HFFc6 (cell line): ENCODE measurements at places on chromosomes 5 and 9. TPM values are rescaled to one million over a fixed set of nuclear protein-coding genes. Genes with fewer than 3 reads are reported as not detected.

GRCh38 chr9:114737118-114737517 is 55.1 kb upstream of the TEX48 start:
- DNase-seq = no peak

- DNase-seq = no peak
Observed at GRCh38 chr5:89827359-89827758, 582.2 kb downstream of the CETN3 start.

GRCh38 chr9:4596165-4596922 is 65.8 kb upstream of the PLPP6 start:
- no peak for DNase-seq

- no peak for DNase-seq
Observed at GRCh38 chr9:29150606-29151005, 1577.3 kb upstream of the C9orf72 start.

DNA sequence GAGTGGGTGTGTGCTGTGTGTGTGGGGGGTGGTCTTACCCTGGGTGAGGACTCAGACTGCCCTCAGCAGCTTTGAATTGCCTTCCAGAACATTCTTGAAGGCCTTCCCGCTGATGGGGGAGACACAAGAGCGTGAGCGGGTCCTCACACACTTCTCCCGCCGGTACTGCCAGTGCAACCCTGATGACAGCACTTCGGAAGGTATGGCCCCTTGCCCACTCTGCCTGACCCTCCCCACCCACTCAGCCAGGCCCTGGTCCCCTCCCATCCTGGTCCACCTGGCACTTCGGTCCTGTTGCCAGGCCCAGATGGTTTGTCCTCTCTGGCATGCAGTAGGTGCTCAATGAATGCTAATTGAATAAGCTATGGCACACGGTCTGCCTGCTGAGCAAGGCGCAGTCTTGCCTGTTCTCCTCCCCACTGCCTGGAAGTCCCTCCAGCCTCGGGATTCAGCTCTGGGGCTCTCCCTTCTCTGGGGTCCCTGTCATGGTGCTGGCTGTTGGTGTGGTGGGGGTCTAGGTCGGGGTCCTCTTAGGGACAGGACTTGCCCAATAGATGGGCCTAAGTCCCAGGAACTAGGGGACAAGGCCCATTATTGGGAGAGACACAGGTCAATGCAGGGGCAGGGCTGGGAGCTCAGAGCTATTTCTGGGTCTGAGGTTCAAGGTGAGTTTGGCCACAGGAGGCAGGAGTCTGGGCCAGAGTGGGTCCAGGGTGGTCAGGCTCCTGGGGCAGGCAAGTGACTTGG is 26.4 kb downstream of the PSD2 start:
- no peak for DNase-seq

DNA sequence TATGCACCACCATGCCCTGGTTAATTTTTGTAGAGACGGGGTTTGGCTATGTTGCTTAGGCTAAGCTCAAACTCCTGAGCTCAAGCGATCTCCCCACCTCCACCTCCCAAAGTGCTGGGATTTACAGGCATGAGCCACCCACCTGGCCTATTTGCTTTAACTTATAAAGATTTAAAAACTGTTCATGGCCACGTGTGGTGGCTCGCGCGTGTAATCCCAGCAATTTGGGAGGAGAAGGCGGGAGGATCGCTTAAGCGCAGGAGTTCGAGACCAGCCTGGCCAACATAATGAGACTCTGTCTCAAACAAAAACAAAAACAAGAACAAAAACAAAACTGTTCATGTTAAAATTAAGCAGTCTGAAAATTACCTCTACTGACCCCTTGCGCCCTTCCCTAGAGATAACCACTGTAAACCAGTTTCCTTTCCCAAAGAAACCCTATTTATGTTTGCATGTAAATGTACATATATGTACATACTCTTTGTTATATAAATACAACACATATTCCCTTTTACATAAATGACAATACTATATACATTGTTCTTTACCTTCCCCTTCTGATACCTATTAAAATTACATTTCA is 1.5 kb downstream of the AK6 start:
- no peak for DNase-seq

DNA sequence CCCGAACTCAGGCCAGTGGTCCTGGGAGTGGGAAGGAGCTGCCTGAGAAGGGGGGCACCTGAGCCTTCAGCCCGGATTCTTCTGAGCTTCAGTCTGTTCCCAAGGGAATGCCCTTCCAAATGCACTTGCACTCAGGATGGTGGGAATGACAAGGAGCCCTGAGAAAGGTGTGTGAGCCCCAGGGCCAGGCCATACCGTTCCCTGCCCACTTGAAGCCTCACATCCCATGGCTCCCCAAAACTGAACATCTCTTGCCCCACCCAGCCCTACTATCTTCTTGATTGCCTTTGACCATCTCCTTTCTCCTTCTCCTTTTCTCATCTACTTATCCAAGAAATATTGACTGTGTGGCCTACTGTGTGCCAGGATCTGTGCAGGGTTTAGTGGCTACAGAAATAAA is 84.4 kb upstream of the HSPA9 start:
- no peak for DNase-seq

DNA sequence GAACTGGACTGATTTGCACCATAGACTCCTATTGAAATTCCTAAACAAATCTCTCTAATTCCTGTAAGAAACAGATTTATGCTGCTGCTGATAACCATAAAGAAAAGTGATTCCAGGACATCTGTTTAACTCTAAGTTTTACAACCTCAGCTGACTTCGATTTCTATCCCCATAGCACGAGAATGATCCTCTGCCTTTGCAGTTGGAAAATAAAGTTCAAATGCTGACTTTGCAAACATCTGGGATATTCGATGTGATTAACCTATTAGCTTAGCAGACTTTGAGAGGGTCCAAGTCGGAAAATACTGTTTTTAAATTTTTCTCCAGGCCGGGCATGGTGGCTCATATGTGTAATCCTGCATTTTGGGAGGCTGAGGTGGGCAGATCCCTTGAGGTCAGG is 247.3 kb downstream of the PSAT1 start:
- DNase-seq = no peak

DNA sequence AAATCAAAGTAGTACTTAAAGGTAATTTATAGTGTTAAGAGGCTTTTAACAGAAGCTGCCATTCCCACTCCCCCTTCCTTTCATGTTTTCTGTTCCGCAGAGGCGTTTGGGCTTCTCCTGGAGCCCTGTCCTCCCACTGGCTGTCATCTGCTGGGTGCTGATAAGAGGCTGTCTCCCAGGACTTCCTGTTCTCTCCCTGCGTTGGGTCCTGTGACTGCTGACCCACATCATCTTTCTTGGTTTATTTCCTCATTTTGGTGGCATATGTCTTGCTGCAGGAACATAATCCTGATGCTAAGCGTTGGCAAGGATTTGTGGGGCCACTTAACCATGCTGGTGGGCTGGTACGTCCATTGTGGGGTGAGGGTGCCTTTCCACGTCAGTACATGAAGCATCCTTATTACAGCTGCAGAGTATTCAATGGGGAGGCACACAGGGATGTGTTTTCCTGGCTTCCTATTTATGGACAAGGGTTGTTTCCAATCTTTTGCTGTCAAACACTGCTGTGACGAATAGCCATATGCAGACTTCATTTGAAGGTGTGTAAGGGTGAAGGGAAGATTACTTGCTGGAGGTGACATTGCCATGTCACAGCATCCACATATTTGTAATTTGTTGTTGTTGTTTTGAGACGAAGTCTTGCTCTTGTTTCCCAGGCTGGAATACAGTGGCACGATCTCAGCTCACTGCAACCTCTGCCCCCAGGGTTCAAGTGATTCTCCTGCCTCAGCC is 22.3 kb upstream of the RNF130 start:
- DNase-seq = no peak

- DNase-seq = no peak
Observed at GRCh38 chr5:27009540-27009915, 28.9 kb downstream of the CDH9 start.

DNA sequence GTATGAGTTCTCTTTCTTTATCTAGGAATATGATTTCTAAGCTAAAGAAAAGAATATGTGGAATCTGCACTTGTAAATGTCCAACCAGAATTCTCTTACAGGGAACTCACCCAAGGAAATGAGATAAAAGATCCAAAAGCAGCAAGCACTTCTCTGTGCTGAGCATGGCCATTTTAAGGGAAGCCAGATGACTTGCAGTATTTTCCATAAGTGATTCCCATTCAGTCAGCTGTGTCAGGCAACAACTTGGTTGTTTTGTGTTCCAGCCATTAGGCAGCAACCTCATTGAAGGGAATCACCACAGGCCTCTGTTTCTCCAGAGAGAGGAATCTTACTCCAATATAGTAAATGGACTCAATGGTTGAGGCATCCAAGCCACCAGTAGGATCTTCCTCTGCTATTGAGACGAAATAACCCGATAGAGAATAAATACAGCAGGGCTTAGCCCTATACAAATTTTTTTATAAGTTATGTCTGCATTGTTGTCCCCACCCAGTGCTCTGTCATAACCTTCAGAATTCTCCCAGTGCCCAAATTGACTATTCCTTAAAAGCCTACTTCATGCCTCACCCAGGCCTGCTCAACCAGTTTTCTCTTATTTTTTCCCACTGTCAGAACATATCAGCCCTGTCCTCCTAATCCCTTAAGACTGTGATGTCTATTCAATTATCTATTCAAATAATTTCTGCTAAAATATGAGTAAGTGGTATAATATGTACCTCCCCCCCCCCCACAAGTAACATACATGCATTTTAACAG is 236.6 kb downstream of the PJA2 start:
- no peak for DNase-seq

DNA sequence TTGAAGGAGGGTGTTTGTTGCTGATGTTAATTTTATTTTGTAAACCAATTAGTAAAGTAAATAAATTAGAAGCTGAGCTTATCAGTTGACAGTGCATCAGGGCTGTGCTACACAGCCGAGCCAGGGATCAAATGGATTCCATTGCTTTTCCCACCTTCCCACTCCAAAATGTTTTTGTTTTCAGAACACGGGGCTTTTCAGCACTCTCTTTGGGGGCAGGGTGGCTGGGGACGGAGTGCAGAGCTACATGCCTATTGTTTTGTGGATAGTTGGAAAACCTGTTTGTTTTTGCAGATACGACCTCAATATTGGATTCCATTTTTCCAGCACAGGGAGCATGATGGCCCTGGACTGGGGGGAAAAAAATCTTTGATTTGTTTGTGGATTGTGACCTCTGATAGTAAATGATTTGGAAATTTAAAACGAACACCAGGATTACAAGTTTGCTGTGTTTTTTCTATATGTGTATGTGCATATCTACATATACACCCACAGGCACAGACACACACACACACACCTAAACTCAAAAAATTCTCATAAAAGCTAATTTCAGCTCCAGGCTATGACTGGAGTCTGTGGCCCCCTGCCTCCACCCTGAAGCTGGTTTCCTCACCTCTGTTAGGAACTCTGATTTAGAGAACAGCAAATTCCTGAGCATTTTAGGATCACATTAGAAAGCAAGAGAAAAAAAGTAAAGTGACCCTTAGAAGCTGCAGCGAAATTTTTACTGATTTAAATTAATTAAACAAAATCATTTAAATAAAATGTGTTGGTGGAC is 371.7 kb upstream of the IRX2 start:
- DNase-seq = no peak

DNA sequence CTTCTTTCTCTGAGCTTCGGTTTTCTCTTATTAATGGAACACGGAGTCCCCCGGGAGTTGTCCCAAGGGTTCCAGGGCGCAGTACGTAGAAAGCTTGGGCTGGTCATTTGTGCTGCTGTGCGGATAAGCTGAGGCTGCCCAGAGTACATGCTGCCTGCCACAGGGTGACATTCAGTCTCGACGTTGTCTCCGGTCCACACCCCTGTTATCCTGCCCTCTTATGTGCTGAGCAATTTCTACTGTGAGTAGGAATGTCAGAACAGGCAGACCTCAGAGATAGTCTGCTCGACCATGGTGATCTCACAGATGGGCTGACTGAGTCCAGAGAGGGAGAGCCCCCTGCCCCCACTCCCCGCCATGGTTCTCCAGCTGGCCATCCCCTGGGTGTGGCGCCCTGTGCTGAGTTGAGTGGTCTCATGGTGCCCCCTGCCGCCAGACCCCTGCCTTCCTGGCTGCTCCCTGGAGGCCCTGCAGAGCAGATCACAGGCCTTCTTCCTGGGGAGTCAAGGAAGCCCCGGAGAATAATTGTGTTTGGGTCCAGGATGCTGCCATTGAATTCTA is 124.0 kb downstream of the RGS3 start:
- no peak for DNase-seq

DNA sequence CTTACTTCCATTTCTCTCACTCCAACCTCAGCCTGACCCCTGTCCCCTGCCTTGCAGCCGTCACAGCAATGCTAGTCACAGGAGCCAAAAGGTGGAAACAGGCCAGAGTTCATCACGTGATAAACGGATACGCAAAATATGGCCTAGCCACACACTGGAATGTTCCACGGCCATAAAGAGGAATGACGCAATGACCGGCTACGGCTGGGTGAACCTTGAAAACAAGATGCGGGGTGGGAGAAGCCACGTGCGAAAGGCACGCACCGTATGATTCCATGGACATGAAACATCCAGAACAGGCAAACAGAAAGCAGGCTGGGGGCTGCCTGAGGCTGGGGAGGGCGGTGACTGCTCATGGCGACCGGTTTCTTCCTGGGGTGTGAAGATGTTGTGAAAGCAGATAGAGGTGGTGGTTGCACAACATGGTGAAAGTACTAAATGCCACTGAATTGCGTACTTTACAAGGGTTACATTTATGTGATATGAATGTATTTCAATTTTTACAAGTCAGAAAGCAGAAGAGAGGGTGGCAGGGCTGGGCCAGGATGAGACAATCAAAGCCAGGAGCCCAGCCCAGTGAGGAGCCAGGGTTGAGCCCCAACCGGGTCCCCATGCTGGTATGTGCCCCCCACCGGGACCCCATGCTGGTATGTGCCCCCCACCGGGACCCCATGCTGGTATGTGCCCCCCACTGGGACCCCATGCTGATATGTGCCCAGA is 117.8 kb upstream of the SARDH start:
- DNase-seq = no peak

- no peak for DNase-seq
Observed at GRCh38 chr9:28456861-28457260, 883.6 kb upstream of the C9orf72 start.

DNA sequence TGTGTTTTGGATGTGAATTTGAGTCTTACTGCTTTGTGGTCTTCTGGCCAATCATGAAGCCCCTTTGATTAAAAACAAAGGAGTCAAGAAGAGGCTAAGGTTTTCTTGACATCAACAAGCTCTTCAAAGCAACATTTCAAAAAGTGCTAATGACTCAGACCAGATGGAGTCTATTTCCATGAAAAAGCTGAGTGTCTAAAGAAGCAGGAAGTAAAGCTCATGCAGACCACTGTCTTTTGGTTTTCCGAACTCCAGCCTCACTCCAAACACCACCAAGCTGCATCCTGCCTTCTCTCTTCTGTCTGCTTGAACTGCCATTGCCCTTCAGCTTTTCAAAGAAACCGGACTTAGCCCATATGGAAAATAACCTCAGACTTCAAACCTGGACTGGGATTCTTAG is 115.2 kb downstream of the PRDM6 start:
- no peak for DNase-seq

PRRX2 gene
- total RNA-seq = 35.2 and 113 TPM in 2 replicates

TRMT10B gene
- total RNA-seq = 2.3 to 3.2 TPM (median 2.9 TPM) in 3 replicates

ZNF658 gene
- total RNA-seq = 2.1 to 2.4 TPM (median 2.1 TPM) in 3 replicates

INSL4 gene
- not detected in 3 replicates for total RNA-seq

TPPP gene
- total RNA-seq = 0.27 to 0.29 TPM (median 0.27 TPM) in 3 replicates

UGT3A1 gene
- total RNA-seq = not detected in 3 replicates

ARHGEF37 gene
- total RNA-seq = 0.81 to 1.1 TPM (median 1.00 TPM) in 3 replicates

TMC1 gene
- total RNA-seq = 0.55 to 1.3 TPM (median 1.1 TPM) in 3 replicates

SURF1 gene
- total RNA-seq = 25.5 and 29.4 TPM in 2 replicates
